ENCODE measurements at places on chromosomes 2 and 18.

DNA sequence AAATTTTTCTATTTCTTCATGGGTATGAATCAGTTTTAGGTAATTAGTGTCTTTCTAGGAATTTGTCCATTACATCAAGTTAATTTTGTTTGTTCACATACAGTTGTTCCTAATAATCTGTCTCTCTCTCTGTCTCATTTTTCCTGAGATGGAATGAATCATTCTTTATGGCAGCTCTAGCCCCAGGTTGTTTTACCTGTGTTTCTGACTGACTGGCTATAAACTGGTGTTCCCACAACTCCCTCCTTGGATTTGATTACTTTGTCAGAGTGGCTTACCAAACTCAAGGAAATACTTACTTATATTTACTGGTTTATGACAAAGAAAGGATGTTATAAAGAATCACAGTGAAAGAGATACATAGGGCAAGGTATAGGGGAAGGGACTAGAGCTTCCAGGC lies 15.1 kb downstream of the ADNP2 start:
- no peak for DNase-seq

GRCh38 chr2:692767-693166 lies 15.6 kb upstream of the TMEM18 start:
- DNase-seq, result no peak

DNA sequence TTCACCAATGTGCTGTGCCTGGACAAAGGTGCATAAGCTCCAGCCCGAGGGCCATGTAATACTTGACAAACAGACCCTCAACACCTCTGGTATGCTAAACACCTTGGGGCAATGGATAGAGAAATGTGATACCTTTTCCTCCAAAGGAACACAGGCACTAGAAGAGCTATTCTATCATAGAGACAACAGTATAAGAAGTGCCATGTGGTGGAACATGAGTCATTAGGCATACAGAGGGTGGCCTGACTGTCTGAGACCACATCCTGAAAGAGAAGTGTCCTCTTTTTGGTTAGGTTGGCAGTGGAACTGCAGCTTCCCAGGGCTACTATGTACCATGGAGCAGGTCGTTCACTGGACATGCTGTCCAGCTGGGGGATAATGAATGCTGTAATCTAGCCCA lies 153.9 kb downstream of the INSIG2 start:
- no peak for DNase-seq

DNA sequence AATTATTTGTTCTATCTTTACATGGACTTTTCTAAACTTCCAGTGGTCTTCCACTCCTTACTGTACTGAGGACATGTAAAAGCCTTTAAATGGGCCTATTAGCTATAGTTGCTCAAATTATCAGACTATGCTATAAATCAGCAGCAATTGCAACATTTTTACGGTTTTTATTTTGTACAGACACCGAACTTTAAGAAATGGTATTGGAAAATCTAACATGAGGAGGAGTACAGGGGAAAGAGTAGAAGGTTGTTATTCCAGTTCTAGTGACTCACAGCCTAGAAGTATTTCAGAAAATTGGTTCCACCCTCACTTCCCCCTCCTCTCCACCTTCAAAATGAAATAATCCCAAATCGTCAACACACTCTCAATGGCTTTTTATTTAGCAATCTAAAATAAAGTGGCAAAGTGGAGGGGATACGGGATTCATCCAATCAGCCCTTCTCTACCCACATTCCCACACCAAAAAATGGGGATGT lies 1.1 kb downstream of the NCKAP1 start:
- no peak for DNase-seq

DNA sequence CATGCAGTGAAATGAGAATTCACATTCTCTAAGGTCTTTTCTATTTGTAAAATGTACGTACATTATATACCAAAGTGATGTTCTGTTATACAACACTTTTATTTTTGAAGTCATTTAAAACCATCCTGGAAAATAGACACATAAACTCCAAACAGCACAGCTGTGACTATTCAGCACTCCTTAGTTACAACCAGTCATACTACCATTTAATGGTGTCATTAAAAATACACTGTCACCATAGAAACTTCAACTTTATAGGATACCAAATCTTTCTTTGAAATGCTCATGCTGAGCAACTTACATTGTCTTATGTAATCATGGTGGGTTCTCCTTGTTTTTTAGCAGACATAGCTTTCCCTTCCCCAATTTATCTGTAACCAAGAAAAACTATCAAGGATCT lies 85.3 kb downstream of the METTL4 start:
- DNase-seq, result no peak

DNA sequence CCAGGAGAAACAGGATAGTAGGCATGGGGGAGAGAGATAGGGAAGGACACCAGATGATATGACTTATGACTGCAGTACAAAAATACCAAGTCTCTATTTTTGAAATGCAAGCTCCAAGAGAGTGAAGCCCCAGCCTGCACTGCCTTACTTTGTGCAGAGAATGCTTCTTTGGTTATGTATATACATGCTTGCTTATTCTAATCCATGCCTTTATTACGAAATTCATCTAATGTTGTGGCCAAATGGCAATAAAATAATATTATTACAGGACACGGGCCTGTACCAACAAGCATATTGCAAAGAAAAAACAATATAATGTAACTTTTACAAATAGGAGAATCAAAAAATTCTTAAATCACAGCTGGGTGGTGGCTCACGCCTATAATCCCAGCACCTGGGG lies 110.8 kb downstream of the BCL11A start:
- DNase-seq, result no peak

DNA sequence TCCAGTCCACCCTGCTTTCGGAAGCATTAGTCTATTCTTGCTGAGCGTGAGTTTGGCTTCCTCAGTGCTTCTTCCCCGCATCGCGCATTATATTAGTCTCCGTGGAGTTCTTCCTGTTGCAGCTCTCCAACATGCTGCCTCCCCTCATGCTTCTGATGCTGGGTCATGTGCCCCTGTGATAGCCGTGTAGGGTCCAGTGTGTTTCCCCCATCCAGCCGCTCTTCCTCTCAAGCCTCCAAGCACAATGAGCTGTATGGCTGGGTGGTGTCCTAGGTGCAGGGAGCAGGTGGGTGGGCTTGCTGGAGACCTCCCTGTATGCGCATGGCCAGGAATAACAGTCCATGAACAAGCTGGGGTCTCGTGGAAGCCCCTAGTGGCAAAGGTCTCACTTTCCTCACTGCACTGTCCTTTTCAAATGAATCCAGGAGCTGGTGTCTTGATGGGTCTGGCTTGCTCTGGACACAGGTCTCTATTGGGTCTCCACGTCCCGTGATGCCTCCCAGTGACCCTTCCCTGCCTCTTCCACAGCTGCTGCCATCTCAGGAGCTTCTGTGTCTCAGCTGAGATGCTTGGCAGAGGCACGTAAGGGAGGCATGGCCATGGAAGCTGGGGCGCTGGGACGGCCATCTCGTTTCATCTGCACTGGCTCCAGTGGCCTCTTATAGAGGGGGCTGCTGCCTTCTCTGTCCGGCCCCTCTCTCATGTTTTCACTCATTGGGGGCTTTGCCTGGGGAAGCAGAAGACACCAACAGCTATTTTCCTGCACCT lies 54.8 kb upstream of the HDAC4 start:
- DNase-seq, result no peak

- no peak for DNase-seq
Observed at GRCh38 chr2:32363597-32363996, 6.8 kb downstream of the BIRC6 start.

DNA sequence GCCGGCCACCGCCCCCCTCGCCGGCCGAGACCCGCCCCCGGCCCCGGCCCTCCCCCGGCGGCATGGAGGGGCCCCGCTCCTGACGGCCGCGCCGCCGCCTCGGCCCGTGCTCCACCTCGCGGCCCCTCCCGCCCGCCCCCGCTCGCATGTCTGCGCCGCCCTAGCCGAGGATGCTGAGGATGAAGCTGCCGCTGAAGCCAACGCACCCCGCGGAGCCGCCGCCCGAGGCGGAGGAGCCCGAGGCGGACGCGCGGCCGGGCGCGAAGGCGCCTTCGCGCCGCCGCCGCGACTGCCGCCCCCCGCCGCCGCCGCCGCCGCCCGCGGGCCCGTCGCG lies 397 bp downstream of the ZCCHC2 start:
- no peak for DNase-seq

DNA sequence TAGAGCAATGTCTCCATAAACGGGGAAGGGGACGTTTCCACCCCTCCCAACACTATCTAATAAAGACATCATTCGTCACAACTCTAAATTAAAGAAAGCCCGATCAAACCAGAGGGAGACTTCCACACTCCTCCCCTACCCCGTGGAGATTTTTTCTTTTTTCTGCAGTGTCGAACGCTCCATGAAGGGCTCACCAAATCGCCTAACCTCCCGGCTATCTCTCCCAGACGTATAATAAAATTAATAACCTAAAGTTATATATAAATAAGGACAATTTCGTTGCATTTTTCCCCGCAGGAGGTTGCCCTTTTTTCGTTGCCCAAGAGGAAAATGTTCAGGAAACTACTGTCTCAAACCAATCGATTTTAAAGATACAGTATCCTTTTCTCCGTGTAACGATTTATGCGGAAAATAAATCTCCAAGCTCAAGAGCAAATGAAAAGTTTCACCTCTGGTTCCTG lies 2.4 kb downstream of the EVX2 start:
- DNase-seq, result no peak

GRCh38 chr2:39996653-39997080 lies 217.6 kb upstream of the THUMPD2 start:
- no peak for DNase-seq

DNA sequence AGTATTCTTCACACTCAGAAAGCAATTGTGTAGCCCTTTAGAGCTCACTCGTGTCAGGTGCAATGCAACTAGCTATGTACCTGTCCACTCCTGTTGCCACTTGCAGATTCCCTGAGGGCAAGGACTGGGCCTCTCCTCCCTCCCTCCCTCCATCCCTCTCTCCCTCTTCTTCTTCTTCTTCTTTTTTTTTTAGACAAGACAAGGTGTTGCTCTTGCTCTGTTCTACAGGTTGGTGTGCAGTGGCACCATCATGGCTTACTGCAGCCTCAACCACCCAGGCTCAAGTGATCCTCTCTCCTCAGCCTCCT lies 119.7 kb downstream of the ACKR3 start:
- no peak for DNase-seq

GRCh38 chr18:51192026-51192425 lies 5.5 kb downstream of the MEX3C start:
- no peak for DNase-seq

GRCh38 chr2:120651818-120652217 lies 83.8 kb upstream of the GLI2 start:
- no peak for DNase-seq

- no peak for DNase-seq
Observed at GRCh38 chr2:130327703-130328527, 14.8 kb upstream of the IMP4 start.

DNA sequence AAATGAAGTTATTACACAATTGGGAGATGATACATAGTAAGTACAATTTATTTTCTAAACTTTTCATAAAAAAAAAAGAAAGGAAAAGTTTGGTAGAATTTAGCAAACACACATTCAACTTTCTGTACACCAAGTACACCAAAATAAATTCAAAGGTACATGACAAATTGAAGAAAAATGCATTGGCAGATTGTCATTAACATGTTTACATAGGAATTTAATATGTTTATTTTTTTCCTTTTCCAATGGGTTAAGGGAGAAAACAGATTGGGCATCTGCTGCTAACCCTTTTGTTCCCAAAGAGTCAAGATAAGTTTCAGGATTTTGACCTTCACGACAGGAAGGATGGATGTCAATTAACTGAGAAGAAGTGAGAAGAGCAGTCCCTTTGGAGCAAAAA lies 620.4 kb downstream of the XIRP2 start:
- DNase-seq, result no peak

DNA sequence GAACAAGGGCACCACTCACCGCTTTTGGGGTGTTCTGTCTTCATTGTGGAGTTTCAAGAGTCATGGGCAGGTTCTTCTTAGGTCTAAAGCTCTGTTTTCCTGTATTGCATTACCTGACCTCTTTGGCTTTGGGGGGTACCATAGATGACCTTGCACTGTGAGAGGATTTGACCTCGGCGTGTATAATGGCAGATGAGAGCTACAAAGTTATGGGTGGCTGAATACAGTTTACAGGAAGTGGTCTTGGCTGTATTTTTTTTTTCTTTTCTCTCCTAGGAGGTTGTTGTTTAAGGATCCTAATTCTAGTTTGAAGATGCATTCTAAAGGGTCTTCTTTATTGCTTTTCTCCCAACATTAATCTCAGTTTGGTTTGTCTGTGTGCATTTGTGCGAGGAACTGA lies 11.5 kb downstream of the GAL3ST2 start:
- no peak for DNase-seq

- DNase-seq, result no peak
Observed at GRCh38 chr2:10709290-10709939, 12.0 kb upstream of the ATP6V1C2 start.

DNA sequence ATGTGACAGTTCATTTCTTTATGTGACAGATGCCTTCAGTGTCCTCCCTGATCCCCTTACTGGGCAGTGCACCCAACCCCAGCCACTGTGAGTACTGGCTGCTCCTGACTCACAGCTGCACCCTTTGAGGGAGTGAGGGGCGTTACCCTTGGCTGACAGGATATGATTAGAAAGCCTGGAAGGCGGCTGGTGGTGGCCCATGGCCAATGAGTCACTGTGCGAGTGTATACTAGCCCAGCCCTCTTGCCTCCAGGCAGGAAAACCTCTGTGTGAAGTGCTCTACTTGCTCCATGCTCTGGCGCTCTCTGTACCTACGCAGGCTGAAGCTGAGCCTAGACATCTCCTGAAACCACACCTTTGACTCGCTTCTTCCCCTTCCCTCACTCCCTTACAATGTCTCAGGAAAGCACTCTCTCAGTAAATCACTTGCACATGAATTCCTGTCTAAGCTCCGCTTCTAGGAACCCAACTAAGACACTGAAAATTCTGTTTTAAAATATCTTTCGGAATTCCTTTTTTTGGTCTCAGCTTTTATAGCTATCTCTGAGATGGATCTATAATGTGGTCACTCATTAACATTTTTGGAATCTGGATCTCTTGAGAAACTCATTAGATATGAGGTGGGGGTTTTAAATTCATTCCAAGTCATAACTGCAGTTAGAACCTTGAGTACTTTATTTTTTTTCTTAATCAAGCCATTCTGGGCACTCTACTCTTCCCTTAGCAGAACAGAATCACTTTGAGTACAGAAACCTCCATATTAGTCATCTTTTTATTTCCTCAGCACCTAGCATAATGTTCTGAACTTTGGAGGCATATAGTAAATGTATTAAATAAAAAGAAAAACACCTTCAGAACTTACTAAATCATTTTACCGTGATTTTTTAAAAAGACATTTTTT lies 25.3 kb upstream of the STAM2 start:
- DNase-seq, result peak; percentile 4

DNA sequence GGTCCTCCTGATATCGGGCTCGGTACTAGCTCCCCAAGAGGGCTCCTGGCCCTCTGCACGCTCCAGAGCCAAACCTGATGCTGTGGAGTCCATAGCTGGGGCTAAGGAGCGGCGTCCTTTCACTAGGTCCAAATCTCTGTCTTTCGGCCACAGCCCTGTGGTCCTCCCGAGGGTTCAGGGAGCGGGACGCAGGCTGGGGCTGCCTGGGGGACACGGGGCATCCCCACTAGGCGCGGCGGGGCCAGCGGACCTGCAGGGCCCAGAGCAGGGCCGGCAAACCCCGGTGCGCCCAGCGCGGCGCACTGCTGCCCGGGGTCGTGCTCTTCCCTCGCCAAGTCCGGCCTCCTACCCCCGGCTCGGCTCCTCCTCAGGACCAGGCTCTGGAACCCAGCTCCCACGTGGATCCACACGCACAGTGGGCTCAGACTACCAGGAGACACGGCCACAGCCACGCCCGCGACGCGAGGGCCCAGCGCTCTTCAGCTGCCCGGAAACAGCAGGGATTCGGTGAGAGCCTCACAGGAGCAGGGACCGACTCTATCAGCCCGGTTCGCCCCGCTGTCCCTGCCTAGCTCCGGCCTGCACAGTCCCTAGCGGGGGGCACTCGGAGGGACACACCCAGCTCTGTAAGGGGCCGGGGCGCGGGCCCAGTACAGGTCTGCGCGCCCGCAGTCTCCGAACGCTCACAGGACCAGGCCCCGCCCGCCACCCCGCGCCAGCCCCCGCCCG lies 593 bp downstream of the ZNF514 start:
- no peak for DNase-seq
